ENCODE measurements at places on chromosomes 11 and 22.

DNA sequence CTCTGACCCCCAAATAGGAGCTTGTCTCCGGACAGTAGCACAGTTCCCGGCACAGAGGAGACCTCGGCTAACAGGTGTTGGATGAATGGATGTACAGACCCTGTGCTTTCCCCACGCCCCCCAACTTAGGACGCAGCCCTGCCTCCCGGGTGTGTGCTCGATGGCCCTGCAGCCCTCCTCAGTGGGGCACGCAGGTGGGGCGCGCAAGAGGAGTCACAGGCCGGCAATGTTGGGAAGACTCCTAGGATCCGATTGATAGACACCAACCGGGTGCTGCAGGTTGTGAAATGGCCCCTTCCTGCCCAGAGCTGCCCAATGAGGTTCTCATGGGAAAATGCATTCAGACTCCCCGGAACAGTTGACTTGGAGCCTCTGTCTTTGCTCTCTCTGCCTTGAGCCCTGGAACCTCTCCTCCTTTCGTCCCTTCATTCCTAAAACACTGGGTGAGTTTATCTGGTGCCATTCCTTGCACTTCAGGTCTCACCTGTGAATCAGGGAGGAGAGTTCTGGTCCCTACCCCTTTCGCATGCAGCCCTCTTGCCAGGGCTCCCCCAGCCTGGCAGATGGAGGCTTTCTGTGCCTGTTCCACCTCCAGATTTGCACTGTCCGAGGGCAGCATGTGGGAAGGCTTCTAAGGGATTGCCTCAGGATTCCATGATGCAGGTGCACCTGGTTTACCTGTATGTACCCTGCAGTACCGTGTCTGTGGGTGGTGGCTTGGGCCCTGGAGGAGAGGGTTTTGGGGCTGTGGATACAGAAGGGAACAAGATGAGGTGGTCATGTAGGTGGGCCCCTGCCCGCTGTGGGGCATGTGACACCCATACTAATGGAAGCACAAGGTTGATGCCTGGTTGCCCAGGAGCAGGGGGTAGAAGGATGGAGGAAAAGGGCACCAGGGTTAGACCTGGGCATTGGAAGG is 1.2 kb downstream of the MICALL1 start:
- no peak for DNase-seq

DNA sequence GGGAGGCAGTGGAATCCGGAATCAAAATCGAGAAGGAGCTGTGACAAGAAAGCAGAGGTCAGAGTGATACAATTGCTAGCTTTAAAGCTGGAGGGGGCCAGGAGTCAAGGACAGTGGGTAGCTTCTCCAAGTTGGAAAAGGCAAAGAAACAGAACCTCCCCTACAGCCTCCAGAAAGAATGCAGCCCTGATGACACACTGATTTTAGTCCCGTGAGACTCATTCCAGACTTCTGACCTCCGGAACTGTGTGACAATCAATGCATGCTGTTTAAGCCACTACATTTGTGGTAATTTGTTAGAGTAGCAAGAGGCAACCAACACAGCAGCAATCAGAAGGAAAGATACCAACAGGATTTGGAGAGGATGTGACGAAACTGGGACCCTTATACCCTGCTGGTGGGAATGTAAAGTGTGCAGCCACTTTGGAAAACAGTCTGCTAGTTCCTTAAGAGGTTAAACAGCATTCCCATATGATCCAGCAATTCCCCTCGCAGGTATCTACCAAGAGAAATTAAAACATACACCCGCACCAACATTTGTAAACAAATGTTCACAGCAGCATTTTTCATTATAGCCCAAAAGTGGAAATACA is 66.7 kb downstream of the DSCAML1 start:
- no peak for DNase-seq

GRCh38 chr11:85756401-85757200 is 54.3 kb downstream of the SYTL2 start:
- DNase-seq: peak; percentile 21

- no peak for DNase-seq
These were observed 136.1 kb downstream of the TENM4 start for GRCh38 chr11:79304599-79305212.

DNA sequence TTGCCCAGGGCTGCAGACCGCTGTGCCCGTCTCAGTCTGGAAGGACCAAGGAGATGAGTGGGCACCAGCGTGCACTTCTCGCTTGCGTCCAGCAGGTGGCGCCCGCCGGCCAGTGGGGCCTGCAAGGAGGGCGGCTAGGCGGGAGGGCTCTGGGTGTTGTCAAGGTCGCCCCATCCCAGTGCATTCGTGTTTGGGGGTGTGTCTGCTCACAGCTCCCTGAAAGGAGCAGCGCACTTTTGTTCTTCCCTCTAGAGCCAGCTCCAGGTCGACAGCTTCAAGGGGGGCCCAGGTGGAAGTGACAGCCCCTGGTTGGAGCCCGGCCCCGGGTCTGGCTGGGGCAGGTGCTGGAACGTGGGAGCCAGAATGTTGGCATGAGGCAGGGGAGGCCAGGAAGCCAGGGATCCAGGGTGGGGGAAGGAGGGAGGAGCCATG is 23.4 kb upstream of the MPPED1 start:
- DNase-seq: peak; percentile 91

- DNase-seq: no peak
These were observed 6.0 kb downstream of the DENND6B start for GRCh38 chr22:50320671-50321325.

DNA sequence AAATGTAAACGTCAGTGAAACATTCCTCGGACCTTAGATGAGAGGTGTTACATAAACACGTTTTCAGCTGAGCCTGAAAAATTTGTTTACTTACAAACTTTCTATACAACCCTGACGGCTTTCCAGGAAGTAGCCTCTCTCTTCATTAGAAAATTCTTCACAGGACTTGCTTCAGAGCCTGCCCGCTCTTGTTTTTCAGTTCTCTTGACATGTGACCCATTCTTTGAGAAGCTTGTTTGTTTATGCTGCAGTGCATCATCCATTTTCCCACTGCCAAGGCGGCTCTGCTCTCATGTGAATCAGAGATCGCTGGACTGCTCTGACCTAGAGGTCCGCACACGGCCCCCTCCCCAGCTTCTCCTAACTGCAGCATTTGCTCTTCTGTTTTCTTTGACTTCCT is 47.9 kb upstream of the ARHGAP42 start:
- DNase-seq: peak; percentile 36

DNA sequence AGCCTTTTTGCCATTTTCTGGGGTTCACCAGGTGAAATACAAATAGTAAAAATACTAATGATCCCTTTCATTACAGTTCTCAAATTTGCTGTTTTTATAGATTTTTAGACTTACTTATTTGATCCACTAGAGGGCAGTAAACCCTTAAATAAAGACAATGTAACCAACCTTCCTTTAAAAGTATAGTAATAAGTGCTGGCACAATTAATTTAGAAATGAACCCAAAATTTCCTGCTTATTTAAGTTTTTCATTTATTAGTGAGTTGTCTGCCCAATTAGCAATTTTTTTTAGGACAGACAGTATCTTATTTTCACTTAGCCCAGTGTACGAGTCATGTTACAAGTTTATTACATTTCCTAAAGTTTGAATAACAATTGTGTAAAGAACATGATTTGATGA is 4.7 kb downstream of the DDIAS start:
- peak; percentile 64 for DNase-seq

- DNase-seq: peak; percentile 45
These were observed 28.0 kb downstream of the MOB2 start for GRCh38 chr11:1458340-1459218.

- no peak for DNase-seq
These were observed 328.3 kb downstream of the FAT3 start for GRCh38 chr11:92552942-92553341.

GRCh38 chr22:32411402-32411801 is 645 bp downstream of the RTCB start:
- DNase-seq: no peak

- no peak for DNase-seq
These were observed 550.4 kb downstream of the DLG2 start for GRCh38 chr11:85076535-85077330.

- DNase-seq: no peak
These were observed 3.2 kb downstream of the CREB3L1 start for GRCh38 chr11:46280706-46281105.

- peak; percentile 89 for DNase-seq
These were observed 464 bp upstream of the CECR2 start for GRCh38 chr22:17368554-17369438.

DNA sequence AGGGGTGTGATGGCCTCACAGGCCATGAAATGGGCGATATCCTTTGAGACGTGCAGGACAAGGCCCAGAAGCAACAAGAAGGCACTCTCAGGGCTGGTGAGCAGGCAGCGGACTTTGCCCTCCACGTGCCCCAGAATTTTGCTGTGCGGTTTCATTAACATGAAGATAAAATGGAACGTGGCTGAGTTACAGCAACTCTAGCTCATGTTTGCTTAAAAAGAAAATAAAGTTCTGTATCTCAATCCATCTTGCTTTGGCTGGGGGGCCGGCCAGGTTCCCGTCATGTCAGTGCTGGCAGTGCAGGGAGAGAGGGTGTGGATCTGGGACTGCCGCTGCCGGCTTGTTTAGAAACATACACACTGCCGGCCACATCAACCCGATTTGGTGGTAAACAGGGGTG is 370.1 kb downstream of the OPCML start:
- no peak for DNase-seq

- no peak for DNase-seq
These were observed 824 bp upstream of the LGALS12 start for GRCh38 chr11:63504933-63505586.

DNA sequence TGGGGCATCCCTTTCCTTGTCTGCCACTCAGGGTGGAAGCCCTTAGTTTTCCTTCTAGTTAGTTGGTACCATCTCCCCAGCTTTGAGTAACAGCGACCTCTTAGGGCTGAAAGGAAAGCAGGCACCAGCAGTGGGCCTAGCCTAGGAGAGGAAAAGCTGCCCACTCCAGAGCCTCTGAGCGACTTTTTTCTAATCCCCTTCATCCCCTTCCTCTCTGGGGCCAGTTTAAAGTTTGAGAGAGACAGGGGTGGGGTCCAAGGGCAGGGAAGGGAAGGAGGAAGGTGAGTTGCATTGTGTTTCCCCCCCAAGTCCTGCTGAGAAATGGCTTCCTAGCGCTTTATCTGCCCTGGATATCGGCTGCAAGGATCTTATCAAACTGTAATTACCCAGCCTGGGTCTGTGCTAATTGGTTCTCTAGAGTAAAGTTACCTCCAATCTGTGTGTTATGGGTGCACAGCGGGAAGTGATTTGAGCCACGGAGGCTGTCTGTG is 573.9 kb upstream of the CADM1 start:
- DNase-seq: no peak

- DNase-seq: no peak
These were observed 13.5 kb downstream of the EIF3L start for GRCh38 chr22:37862570-37863325.

DNA sequence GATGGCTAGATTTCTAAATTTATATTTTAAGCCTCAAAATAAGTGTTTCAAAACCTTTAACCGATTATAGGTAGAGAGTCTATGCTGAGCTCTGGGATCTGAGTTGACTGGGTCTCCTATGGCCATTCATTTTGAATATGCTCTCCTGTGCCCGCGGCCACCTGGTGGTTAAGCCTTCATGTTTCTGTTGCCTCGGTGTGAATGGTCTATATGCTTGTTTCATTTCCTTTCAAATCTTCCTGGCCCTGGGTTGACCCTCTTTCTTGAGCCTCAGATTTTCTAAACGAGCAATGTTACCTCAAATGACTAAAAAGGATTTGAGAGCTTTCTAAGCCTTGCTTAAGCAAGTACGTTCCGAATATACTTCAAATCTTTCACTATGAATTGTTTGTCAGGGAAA is 789.4 kb upstream of the KIRREL3 start:
- DNase-seq: no peak

GRCh38 chr11:80521592-80521991 is 1080.8 kb upstream of the TENM4 start:
- no peak for DNase-seq

Data from brain (organoid and tissue), 16 donors.